Daoy (cell line): ENCODE measurements at places on chromosomes 2 and 18. TPM values are rescaled to one million over a fixed set of nuclear protein-coding genes. Genes with fewer than 3 reads are reported as not detected.

DNA sequence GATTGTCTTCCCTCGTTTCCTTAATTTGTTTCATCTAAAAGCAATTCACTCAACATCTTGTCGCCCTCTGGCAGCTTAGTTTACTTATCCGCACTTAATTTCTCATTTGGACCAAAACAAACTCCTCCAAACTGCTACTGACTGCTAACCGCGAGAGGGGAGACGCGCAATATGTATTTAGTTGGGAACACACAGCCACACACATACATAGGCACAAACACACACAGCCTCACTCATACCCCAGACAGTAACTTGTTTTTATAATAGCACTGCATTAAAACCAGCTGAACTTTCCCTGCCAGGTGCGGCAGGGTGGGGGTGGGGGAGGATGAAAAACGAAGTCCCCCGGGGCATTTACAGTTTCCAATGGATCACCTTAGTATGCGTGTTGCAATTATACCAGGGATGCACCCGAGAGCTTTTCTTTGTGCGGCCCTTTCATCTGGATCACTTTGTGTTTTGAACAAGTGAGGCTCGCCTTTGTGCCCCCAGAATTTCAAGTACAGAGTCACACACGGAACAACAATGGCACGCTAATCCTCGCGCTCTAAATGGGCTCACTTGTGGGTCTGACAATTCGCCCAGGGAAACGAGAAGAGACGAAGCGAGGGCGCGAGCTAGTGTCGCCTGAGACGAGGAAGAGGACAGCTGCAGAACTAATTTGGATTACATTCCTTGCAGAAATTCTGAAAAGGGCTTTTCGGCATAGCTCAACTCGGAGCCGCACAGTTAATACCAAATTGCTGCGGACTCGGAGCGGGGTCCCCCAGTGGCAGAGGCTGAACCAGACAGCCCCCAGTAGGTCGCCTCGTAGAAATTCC lies 2.4 kb downstream of the ERBB4 start:
- no peak for DNase-seq

DNA sequence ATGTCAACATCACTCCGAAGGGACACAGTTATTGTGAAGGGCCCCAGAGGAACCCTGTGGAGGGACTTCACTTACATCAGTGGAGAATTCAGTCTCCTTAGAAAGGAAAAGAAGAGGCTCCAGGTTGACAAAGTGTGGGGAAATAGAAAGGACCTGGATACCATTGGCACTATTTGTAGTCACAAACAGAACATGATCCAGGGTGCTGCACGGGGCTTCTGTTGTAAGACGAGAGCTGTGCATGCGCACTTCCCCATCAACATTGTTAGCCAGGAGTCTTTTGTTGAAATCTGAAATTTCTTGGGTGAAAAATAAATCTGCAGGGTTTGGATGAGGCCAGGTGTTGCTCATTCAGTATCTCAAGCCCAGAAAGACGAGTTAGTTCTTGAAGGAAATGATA lies 2.4 kb upstream of the ALPK2 start:
- no peak for DNase-seq

DNA sequence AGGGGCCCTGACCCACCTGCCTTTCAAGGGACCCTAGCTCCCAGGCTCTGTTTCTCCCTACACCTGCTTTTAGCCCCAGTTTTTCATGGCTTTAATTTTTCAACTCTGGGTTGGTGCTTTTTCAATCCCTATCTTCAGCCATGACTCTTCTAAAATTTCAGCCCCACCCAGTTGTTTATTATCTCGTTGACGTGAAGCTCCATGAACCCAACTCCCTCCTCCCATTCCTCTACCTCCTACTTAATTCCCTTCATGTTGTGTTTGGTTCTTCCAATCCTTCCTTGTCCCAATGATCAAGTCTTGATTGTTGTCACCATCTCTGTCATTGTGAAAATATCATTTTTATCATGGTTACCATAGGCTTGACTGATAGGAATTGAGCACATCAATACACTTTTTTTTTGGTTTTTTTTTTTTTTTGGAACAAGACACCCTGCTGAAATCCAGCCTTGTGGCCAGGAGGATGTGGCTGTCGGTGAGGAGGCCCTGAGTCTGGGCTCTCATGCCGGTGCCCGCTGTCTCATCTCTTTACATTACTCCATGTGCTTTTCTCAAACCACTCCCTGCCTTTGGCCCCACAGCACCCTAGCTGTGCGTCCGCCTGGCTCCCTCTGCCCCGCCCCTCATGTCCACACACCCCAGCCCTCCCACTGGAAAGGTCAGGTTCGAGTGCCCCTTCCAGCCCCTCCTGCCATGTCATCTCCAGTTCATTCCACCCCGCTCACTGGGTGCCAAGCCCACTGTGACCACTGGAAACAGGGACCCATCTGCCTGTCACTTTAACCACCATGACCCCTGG lies 39.3 kb downstream of the NAPG start:
- no peak for DNase-seq

- peak; percentile 75 for DNase-seq
Measured at GRCh38 chr18:74303936-74304335, 11.7 kb upstream of the C18orf63 start.

DNA sequence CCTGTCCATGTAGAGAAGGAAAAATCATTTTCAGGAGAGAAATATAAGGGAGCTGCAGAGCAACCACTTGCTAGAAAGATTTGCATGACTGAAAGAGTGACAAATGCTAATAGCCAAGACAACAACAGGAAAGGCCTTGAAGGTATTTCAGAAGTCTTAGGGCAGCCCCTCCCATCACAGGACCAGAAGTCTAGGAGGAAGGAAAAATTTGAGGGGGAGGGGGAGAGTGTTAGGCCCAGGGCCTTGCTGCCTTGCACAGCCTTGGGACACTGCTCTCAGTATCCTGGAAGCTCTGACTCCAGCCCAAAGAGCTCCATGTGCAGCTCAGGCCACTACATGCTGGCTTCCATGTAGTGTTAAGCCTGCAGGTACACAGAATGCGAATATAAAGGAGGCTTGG lies 266.9 kb downstream of the GLI2 start:
- no peak for DNase-seq

- no peak for DNase-seq
Measured at GRCh38 chr2:32464431-32464830, 107.6 kb downstream of the BIRC6 start.

GRCh38 chr2:238897911-238898311 lies 50.0 kb downstream of the TWIST2 start:
- no peak for DNase-seq

DNA sequence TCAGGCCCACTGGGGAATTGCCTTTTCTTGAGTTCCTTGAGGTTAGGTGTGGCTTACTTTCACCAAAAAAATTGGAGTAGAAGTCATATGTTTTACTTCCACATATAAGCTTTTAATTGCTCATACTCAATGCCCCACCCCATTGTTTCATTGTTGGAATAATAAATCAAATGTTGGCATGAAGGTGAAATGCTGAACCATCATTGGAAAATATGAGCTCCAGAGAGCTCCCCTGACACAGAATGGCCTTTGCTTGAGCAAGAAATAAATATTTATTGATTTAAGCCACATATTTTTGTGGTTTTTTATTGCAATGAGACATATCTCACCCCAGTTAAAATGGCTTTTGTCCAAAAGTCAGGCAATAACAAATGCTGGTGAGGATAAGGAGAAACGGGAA lies 167.3 kb upstream of the SRD5A2 start:
- DNase-seq = no peak

DNA sequence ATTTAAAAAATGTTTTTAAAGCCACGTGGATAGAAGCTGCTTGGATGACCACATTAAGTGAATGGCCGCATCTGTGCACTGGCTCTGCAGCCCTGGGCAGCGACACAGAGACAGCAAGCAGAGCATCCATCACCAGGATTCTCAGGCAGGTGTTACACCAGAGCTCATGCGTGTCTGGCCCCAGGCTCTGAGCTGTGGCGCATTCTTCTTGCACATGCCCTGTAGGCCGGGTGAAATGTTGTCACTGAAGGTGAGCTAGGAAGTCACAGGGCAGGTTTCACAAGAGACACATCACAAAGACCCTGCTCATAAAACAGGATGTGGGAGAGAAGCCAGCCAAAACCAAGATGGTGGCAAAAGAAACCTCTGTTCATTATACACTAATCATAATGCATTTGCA lies 8.4 kb upstream of the PXDN start:
- no peak for DNase-seq

Gene AKAIN1
- total RNA-seq = not detected in 2 replicates

Gene ABCB11
- total RNA-seq = not detected in 2 replicates

Gene SP9
- 0.24 and 0.69 TPM in 2 replicates for total RNA-seq

Gene MEP1B
- total RNA-seq = not detected in 2 replicates

Gene PLGLB1
- total RNA-seq = 0.29 and 1.3 TPM in 2 replicates

Gene ARHGEF33
- total RNA-seq = 0.03 TPM in 1 of 2 replicates, not detected in the other

Gene TMEM198
- total RNA-seq = 2.4 and 2.5 TPM in 2 replicates
